ENCODE measurements at places on chromosomes 7 and 10.

DNA sequence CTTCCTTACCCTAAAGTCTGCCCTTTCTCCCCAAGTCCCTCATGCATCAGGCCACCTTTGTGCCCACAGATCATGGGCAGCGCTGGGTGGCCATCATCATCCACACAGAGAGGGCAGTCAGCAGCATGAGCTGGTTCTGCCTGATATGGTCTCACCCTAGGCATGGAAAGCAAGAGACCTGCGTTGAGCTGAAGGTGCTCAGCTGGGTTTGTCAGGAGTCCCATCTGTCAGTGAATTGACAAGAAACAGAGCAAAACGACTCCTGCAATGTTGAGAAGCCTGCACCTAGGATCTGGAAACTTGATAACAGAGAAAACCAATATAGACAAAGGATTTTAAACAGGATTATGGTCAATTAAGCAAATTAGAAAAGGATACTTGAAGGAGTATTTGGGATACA, 242.7 kb upstream of the PRSS1 start:
- peak; percentile 93 for DNase-seq

GRCh38 chr10:124525751-124526600, 64.4 kb downstream of the LHPP start:
- no peak for DNase-seq

DNA sequence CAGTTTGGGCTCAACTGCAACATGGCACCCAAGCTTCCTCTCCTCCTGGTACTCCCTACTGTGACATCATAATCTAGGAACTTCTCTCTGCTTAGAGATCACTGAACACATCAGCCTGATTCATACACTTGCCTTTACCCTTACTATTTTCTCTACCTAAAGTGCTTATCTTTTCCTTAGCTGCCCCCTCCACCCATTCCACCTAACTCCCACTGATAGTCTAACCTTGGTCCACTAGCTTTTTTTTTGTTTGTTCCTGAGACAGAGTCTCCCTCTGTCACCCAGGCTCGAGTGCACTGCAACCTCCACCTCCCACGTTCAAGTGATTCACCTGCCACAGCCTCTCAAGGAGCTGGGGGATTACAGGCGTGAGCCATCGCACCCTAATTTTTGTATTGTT, 15.9 kb downstream of the CUL2 start:
- no peak for DNase-seq

- DNase-seq, result no peak
These were observed 11.5 kb downstream of the EIF4H start for GRCh38 chr7:74185636-74186035.

- DNase-seq, result peak; percentile 37
These were observed 22.2 kb downstream of the LANCL2 start for GRCh38 chr7:55387062-55387965.

GRCh38 chr7:158252081-158252836, 335.4 kb downstream of the PTPRN2 start:
- DNase-seq, result no peak

- no peak for DNase-seq
These were observed 77.4 kb upstream of the IGFBP3 start for GRCh38 chr7:45998506-45998905.

GRCh38 chr7:134513169-134513752, 14.1 kb upstream of the AKR1B10 start:
- peak; percentile 50 for DNase-seq

DNA sequence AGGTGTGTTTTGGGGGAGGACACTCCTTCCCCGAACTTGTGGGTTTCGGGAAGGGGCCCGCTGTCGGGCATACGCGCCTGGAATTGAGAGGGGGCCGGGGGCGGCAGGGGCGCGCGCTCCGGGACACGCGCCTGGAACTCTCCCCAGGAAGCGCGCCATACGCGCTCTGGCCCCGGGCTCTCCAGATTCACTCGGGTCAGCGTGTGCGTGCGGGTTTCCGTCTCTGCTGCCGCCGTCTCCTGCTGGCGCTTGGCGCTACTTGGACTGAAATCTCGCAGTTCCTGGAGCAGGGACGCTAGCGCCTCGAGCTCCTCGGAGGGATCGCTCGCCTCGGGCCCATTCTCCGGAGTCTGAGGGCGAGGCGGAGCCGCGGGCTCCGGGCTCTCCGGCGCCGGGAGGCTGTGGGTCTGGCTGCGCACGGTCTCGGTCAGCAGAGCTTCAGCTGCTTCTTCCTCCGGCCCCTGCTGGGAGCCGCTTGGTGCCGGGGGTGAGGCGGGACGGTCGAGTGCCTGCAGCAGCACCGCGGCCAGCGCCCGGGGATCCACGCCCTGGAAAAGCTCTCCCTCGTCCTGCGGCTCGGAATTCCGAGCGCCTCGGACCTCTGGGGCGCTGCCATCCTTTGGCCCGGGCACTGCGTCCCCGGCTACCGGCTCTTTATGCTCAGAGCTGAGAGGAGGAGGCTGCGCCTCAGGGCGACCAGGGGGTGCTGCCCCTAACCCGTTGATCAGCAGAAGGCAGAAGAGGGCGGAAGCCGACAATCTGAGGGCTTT, 1.1 kb downstream of the VGF start:
- DNase-seq, result peak; percentile 14

DNA sequence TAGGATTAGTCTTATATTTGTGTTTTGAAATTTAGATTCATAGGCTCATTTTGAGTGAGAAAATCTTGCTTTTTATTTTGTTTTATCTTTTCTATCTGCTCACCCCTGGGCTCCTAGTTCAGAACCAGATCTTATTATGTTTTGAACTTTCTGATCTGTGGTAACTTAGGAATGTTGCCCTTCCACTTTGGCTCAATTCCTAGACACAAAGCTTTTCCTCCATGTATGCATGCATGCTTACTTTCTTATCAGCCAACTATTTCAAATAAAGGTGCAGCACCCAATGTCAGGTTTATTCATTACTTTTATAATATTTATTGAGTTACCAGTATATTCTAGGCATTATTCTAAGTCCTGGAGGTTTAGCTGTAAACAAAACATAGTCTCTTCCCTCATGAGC, 374.8 kb upstream of the KIAA1217 start:
- no peak for DNase-seq

DNA sequence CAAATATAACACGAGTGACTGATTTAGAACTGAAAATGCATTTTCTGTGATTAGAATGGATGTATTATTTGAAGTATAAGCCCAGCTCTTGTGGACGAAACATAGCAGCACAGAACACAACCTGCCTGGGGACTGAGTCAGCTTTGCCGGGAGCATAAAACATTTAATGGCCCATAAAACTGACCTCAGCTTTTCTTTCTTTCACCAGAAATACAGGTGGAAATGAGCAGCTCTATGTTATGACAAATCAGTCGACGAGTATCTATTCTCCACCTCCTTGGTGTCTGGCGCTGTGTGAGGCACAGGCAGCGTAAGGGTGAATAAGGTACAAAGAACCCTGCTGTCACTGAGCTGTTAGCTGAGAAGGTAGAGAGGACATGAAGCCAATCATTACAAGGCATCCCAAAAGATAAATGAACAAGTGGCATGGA, 471.6 kb upstream of the AKR1E2 start:
- no peak for DNase-seq

- no peak for DNase-seq
These were observed 35.9 kb downstream of the PKD1L1 start for GRCh38 chr7:47912332-47912731.

- no peak for DNase-seq
These were observed 415.5 kb upstream of the SORCS1 start for GRCh38 chr10:107579970-107580369.

GRCh38 chr7:55501611-55502010, 70.7 kb downstream of the VOPP1 start:
- DNase-seq, result no peak

DNA sequence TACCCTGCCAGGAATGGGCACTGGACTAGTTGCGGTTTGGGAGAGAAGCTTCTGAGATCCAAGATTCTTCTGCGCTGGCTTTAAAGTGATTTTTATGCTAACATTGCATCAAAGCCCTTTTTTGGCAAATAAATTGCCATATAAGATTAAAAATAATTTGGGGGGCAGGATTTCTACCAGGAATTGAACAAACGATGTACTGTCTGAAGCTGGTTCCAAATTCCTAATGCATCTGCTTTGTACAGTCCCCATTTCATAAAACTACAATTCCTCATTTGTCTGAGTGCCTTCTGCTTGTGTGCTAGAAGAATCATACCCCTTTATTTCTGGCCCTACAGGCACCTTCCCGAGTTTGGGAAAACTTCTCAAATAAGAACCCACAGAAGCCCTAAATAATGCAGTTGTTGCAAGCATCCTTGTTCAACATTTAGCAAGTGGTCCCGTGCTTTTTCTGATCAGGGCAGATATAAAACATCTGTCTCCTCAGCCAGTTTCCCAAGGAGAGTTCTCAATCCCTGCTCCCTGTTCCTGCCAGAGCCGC, 349.7 kb downstream of the PTEN start:
- DNase-seq, result no peak

GRCh38 chr7:18958627-18959026, 158.8 kb downstream of the TWIST1 start:
- DNase-seq, result no peak

GRCh38 chr7:32335107-32335506, 155.1 kb downstream of the LSM5 start:
- no peak for DNase-seq

DNA sequence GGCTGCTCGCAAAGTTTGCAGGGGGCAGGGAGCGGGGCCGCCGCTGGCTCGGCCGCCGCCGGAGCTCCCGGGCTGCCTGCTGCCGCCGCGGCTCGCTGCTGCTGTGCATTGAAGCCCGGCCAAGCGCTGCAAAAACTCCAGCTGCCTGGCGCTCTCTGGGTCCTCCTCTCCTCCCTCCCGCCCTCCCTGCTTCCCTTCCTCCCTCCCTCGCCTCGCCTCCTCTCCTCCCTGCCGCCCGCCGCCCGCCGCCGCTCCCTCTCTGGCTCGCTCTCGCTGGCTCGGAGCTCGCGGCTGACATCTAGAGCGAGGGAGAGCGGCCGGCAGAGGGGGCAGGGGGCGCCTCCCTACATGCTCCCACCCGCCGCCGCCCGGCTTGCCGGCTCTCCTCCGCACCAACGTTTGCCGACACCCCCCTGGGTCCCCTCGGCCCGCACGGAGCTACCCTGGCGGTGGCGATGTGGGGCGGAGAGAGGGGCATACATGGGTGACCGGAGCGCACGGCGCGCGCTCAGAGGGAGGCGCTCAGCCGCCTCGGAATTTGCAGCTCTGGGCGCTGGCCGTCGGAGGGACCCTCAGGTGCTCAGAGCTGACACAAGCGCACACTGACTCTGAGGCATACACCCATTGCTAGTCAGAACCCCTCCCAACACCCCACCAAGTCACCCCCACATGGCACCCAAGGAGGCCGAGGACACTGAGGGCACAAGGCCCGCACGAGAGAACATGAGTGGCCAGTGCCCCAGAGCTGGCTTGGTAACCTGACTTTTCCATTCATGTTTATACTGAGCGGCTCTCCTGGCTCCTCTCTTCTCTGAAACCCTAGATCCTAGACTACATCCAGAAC, 1.2 kb upstream of the PLXNA4 start:
- peak; percentile 80 for DNase-seq

DNA sequence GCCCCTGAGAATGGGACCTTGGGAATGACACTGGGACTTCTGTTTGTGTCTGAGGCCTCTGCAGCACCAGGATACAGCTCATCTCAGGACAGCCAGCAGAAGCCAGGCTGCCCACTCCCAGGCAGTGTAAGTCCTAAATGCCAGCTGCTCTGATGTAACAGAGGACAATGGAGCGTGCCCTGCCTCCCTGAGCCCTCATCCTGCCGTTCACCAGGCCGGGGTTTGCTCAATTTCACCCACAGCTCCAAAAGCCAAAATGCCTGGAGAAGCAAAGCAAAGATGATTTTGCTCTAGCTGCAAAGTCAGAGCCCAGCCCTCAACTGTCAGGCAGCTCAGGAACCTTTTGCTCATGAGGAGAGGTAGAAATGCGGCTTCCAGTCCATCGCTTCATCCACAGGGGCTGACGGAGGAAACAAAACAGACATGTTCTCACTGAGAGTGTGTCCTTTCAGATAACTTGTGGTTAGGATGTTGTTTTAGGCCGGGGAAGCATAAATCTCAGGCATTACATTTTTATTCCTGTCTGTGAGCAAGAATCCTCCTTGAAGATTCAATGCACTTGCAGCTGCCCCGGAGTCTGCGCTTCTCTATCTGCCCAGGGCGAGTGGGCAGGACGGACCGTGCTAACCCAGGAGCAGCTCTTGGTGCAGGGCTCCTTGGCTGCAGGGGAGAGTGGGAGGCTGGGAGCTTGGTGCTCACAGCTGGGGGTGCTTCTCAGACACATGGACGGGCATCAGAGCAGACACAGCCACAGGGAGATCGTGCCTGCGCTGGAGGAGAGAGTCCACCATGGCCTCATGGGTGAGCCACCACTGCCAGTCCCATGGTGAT, 83.2 kb upstream of the CHST15 start:
- no peak for DNase-seq

DNA sequence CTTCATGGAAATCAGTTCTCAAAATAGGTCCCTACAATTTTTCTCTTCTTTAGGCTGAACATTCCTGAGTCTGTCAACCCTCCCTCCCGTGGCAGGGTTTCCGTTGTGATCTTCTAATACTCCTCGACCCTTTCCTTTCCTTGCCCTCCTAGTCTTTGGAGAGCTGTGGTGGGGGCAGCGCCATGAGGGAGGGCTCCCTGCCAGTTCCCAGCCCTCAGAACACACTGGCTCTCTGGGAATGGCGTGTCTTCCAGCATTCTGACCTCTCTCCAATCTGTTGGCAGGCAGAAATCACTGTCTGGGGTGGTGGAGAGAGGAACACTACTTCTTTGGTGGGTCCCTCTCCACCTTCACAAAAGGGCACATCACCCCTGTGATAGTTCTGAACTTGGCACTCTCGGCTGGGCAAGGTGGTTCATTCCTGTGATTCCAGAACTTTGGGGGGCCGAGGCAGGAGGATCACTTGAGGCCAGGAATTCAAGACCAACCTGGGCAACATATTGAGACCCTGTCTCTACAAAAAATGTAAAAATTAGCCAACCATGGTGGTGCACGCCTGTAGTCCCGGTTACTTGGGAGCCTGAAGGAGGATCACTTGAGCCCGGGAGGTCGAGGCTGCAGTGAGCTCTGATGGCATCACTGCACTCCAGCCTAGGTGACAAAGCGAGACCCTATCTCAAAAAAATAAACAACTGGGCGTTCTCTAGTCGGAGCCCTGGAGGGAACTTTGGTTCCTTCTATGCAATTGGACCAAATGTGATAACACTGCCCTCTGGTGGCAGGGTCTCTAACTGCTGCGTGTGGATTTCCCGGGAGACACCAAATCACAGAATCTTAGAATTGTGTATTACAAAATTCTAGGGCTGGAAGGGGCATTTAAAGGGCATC, 13.1 kb upstream of the ARPC1A start:
- peak; percentile 52 for DNase-seq

- no peak for DNase-seq
These were observed 220.6 kb downstream of the ANK3 start for GRCh38 chr10:60169111-60169510.

Measured in NCI-H2171 treated with DMSO at 0.1 percent for 48 hours (cell line).